ENCODE measurements at places on chromosomes 5 and 9. TPM values are rescaled to one million over a fixed set of nuclear protein-coding genes. Genes with fewer than 3 reads are reported as not detected.

Gene HRCT1
- 0.83 TPM for polyA plus RNA-seq

DNA sequence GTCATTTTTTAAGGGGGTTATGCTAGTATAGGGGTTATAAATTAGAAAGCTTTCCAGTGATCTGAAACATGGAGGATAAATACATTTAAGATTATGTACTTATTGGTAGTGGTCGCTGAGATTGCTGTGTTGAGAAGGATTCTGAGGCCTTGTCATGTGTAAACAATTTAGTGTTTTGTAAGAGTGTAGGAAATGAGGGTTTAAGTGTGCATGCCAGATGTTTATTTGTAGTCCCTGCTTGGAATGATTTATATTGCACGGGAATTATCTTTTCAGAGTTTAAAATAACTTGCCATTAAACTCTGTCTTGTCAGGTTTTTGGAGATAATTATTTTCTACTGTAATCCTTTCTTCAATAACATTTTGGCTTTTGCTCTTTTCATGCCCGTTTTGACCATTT lies 19.4 kb downstream of the ZNF618 start:
- DNase-seq: no peak

DNA sequence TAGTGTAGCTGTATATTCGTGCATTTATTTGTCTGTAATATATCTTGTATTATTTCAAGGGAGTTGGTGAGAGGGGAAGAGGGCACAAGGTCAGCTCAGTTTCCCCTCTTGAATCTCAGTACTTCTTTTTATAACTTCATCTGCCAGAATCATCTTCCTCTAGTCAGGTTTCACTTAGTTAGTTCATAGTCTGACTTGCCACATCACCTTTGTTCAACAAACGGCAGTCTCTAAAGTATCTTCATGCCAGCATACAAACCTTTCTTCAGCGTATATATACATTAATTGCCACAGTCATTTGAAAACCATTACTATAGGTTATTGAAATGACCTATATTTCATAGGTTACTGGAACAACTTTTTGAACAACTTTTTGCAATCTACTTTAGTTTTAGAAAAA lies 1.6 kb downstream of the ECM2 start:
- no peak for DNase-seq

- no peak for DNase-seq
Measured at GRCh38 chr9:36902861-36903524, 131.1 kb downstream of the PAX5 start.

Data from hindlimb muscle (tissue), 1 donor.